ENCODE measurements at places on chromosomes 4 and X.

- DNase-seq: no peak
These were observed 939.4 kb downstream of the C4orf33 start for GRCh38 chr4:130035391-130035790.

- DNase-seq: no peak
These were observed 600.5 kb upstream of the SLIT2 start for GRCh38 chr4:19650903-19651864.

- DNase-seq: no peak
These were observed 1954.8 kb downstream of the ARAP2 start for GRCh38 chr4:34289489-34289888.

DNA sequence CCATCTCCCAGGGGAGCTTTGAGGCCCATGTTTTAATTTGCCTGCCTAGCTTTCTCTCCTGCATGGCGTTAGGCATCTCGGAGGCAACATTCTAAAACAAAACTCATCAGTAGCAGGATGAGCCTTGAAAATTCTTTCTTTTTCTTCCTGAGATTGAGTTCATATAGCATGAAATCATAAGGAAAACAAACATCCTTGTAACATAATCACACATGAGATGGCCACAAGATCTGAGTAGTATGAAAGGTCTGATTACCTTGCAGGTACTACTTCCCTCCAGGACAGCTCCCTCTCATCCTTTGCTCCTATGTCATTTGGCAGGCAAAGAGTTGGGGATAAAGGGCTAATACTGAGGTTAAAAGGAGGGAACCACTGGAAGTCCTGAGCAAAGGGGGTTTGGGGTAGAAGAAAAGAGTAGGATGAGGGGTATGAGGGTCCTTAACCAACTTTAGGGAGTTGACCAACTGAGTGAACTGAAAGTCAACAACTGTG lies 37.5 kb upstream of the CXCL8 start:
- no peak for DNase-seq

GRCh38 chrX:16558489-16558888 lies 91.5 kb upstream of the S100G start:
- no peak for DNase-seq
